ENCODE measurements at places on chromosomes 16 and 17.

- no peak for DNase-seq
These were observed 1.4 kb downstream of the AXIN2 start for GRCh38 chr17:65559804-65560627.

- no peak for DNase-seq
These were observed 43.3 kb upstream of the CBFA2T3 start for GRCh38 chr16:89020068-89020924.

DNA sequence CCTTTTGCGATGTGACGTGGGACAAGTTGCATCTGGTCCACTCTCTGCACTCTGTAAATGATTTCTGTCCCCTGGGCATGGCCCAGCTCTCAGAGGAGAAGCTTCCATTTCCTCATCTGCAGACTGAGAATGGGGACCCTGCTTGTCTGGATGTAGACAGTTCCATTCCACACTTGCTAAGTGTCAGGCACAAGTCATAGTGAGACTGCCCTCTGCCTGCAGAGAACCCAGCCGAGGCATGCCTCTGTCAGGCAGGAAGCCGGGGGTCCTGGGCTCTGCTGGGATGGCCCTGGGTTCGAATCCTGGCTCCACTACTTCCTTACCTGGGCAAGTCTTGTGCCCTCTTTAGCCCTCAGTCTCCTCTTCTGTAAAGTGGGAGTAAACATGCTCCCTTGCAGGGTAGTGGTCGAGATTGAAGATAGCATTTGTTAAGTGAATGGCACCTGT, 4.1 kb downstream of the MAP2K3 start:
- no peak for DNase-seq

- DNase-seq, result no peak
These were observed 24.4 kb upstream of the CRHR1 start for GRCh38 chr17:45759761-45760160.

GRCh38 chr16:24609740-24610415, 70.5 kb downstream of the RBBP6 start:
- DNase-seq, result no peak

- no peak for DNase-seq
These were observed 23.3 kb upstream of the SUPT4H1 start for GRCh38 chr17:58375256-58375655.

DNA sequence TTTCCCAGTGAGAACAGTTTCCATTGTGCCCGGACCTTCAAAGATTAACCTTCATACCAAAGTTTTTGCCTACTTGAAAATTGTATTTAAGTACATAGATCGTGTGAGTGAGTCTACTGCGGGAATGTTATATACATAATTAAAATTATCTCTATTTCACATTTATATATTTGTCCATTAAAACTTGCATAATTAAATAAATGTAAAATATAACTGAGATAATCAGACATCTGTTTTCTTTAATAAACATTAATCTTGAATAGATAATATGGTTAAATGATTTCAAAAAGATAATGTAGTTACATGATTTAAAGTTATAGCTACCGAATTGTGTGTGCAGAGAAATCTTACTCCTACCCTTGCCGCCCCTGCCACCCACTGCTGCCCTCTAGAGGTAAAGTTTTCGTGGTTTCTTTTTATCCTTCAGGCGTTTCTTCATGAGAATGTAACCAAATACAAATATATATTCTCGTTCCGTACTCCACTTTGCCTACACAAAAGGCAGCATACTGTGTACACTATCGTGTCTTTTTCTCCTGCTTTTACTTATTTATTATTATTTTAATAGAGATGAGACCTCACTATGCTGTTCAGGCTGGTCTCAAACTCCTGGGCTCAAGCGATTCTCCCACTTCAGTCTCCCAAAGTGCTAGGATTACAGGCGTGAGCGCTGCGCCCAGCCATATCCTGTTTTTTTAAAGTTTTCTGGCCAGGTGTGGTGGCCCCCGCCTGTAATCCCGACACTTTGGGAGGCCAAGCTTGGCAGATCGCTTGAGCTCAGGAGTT, 35.6 kb downstream of the RPA1 start:
- no peak for DNase-seq

GRCh38 chr16:48608452-48608851, 1.5 kb downstream of the N4BP1 start:
- DNase-seq, result no peak

- DNase-seq, result no peak
These were observed 549.4 kb upstream of the CDH5 start for GRCh38 chr16:65817066-65817465.

DNA sequence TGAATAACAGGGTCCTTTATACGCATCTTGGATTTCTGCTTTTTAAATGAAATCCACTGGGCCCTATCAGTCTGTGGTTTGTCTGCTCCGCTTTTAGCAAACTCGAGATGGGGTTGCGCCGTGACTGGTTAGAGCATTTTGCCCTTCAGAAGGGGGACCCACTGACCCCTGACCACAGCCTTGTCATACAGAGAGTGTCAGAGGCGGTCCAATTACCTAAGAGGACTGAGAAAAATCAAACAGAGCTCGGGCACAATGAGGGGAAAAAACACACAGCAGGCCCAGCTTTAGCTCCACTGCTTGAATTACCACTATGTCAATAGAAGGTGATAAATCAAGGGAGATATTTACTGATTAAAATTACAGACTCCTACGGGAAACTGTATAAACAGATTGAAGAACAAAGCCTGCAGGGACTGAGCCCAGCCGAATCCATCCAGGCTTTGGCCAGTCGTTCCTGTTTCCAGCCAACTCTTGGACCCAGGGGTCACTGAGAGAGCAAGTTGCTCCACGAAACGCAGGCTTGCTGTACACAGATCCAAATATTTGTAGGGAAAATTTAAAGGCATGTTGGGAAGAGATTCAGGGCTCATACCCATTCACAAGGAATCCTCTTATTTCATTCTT, 131.9 kb upstream of the ZFHX3 start:
- DNase-seq, result no peak

DNA sequence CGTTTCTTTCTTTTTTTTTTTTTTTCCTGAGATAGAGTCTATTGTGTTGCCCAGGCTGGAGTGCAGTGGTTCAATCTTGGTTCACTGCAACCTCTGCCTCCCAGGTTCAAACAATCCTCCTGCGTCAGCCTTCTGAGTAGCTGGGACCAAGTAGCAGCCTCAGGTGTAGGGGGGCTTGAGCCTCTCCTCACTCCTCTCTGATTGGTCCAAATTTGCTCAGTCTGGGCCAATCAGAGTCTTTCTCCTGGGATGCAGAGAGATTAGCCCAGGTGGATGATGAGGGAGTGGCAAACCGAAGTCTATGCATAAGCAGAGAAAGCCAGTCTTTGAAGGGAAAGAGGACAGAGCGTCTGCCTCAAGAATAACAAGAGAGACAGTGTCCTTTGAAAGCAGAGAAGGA, 99.0 kb downstream of the BMERB1 start:
- no peak for DNase-seq

DNA sequence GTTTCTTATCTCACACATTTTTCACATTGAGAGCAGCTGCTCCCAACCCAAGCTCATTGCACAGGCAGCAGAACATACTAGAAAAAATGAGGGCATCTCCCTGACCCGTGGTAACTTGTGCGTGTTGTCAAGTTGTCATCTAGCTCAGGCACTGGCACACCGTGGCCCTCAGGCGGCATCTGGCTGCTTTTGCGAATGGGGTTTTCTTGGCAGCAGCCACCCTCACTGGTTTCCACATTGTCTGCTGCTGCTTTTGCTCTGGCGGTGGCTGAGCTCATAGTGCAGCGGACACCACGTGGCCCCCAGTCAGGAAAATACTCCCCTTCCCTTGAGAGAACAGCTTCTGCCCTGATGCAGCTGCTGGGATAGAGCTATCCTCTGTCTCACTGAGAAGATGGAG, 9.4 kb upstream of the TEDC2 start:
- no peak for DNase-seq

DNA sequence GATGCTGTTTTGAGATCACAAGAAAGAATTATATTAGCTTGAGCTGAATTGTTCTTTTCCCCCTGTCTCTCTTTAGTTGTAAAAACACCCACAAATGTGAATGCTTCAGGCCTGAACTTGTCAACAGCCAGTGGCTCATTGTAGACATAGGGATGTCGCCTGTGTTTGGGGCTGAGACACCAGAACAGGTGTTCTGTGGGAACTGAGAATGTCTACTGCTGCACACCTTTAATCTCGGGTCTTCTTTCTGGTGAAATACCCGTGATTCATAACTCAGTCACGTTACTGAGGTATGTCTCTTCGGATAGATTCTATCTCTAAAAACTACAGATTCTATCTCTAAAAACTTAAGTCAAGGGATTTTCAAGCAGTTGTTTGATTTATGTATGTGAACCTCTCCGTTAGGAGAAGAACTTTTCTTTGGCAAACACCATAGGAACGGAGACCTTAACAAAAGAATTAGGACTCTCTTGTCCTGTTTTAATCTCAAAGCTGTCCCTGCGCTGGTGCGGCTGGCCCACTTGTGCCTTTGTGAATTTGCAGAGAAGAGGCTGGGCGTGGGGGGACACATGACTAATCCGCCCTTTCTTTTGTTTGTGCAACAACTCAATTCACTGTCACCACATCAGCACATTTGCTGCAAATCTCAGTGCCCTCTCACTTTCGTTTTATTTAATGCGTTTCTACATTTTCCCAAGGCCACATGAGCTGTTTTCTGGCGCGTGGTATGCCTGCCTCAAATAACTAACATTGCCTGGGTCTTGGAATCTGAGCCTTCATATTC, 643.0 kb downstream of the MAF start:
- no peak for DNase-seq

GRCh38 chr16:50266337-50267091, at the start of gene ADCY7:
ADCY7 (plus strand) TSS chr16:50266551; CDS start chr16:50288180, 21,629 bp downstream.
- DNase-seq, result peak; percentile 62
